Foreskin melanocyte (primary cell): ENCODE measurements at places on chromosomes 2 and 18.
A peak's percentile ranks its signal among the peaks of the same experiment; 100 is the strongest.

DNA sequence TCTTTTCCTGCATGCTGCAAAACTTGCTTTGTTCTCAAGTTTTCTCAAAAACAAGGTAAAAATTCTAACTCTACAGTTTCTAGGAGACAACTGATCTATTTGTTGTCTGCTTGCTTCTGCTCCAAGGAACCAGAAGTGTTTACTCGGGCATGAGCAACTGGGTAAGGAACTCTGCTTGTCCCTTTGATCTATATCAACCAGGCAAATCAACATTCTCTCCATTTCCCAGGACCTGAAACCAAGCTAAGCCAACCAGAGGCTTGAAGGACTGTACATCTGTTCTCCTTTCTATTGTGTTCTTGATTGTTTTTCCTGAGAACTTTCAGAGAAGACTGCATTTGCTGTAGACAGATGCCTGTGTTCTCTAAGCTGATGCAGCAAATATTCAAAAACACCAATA is 335.0 kb upstream of the KCNH7 start:
- DNase-seq = no peak

- no peak for DNase-seq
These were observed 21.6 kb downstream of the SLC38A11 start for GRCh38 chr2:164933671-164934189.

- DNase-seq = no peak
These were observed 245.8 kb downstream of the SOX11 start for GRCh38 chr2:5937851-5938565.

- no peak for DNase-seq
These were observed 73.1 kb downstream of the ACKR3 start for GRCh38 chr2:236642584-236643291.

GRCh38 chr2:217878915-217879590 is 123.7 kb downstream of the TNS1 start:
- no peak for DNase-seq

DNA sequence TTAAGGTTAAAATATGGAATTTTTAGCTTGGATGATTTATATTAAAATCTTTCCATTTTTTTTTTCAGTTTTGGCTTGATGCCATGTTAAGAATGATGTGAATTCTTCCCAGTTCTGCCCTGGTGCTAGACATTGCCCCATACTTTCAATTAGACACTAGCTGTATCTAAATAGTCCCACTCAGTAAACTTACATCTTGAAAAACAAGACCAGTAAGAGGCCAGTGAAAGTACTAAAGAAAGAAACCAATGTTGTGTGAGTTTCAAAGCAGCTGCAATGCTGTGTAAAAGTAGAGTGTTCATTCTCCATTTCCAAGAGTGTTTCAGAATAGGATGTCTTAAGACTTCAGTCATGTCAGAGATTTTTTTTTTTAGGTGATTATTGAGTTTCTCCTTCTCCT is 40.0 kb upstream of the CYBRD1 start:
- DNase-seq = no peak

GRCh38 chr2:127515383-127515915 is 10.8 kb downstream of the IWS1 start:
- no peak for DNase-seq

- DNase-seq = no peak
These were observed 4.9 kb downstream of the CEP192 start for GRCh38 chr18:12995952-12996477.

DNA sequence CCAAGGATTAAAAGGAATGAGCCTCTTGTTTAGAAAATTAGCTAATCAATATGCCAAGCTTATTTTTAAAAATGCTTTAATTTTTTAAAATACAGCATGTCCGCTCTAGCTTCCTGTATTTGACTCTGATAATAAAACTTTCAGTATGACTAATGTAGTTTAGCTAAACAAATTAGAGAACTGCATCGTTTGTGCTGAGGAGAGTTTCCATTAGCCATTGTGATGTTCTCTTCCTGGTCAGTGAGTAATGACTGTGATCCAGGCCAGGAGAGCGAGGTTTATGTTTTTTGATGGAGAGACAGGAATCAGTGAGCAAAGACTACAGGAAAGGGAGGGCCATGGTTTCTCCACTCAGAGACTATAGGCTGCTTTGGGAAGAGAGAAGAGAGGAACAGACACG is 237.2 kb upstream of the ETAA1 start:
- no peak for DNase-seq

GRCh38 chr18:51801514-51801913 is 538.5 kb upstream of the DCC start:
- no peak for DNase-seq

- DNase-seq = no peak
These were observed 146.6 kb upstream of the OTOS start for GRCh38 chr2:240287011-240287410.

DNA sequence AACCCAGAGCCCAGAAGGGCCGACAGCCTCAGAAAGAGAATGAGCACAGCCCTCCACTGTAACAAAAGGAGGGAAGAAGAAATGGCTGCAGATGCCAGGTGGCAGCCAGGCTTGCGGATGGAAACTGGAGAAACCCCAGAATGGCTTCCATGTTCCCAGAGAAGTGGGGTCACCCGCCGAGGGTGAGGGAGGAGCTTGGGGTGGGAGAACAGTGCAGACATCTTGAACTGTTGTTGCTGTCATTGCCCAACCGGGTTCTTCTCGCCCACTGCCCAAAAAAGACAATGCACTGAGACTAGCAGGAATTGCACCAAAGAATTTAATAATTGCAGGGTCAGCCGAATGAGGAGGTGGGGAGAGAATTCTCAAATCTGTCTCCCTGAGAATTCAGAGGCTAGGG is 223.2 kb upstream of the RAB6C start:
- DNase-seq = no peak

- DNase-seq = no peak
These were observed 20.1 kb downstream of the CEP68 start for GRCh38 chr2:65076345-65076710.

GRCh38 chr2:155633060-155633839 is 699.3 kb downstream of the NR4A2 start:
- DNase-seq = peak; percentile 83

- DNase-seq = no peak
These were observed 5.9 kb downstream of the WIPF1 start for GRCh38 chr2:174591740-174592139.

- peak; percentile 2 for DNase-seq
These were observed 313.7 kb downstream of the SATB2 start for GRCh38 chr2:199144036-199144435.

GRCh38 chr18:77111951-77112746 is 20.4 kb downstream of the MBP start:
- no peak for DNase-seq
